ENCODE measurements at places on chromosomes 7 and 10. TPM values are rescaled to one million over a fixed set of nuclear protein-coding genes. Genes with fewer than 3 reads are reported as not detected.

The EBF3 gene
- not detected for total RNA-seq

The OPN4 gene
- total RNA-seq = not detected

The PON1 gene
- total RNA-seq = not detected

The ATRNL1 gene
- 0.17 TPM for total RNA-seq

The BMS1 gene
- total RNA-seq = 25.5 TPM

The BZW2 gene
- 84.2 TPM for total RNA-seq

The PTPN20 gene
- total RNA-seq = 1.5 TPM

The MAGI2 gene
- total RNA-seq = 0.17 TPM

The TRRAP gene
- 44.3 TPM for total RNA-seq

The POMZP3 gene
- 29.3 TPM for total RNA-seq

The IFRD1 gene
- 49.7 TPM for total RNA-seq

The HECW1 gene
- total RNA-seq = not detected

The CAV1 gene
- total RNA-seq = 0.19 TPM

DNA sequence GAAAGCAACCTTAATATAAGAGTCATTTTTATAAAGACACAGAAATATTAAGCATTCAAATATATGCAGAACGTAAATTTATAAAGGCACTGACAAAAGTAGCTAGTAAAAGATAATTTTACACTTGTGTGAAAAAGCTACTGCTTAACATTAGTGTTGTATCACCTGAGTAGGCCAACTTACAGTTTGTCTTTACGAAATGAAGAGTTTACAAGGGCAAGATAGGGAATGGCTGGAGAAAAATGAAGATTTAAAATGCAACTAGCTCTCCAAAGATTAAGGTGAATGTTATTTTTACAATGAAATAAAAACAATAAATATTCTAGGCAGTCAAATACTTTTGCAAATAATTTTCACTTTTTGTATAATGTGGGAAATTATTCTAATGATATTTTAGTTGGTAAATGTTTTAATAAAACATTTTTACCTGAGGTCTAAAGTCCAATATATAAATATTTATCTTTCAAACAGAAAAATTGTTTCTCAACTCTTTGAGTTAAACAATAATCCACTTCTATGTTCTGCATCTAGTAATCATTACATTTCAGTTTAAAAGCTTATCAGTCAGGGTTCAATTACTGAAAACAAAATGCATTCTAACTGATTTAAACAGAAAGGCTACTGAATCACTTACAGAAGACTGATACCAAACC lies 382.6 kb downstream of the IPMK start:
- H3K27me3 ChIP-seq = no peaks in the 10 kb centered on the region
- no peak overlapping the region for H3K4me3 ChIP-seq
- H3K27ac ChIP-seq = no peak overlapping the region
- no peaks in the 10 kb centered on the region for H3K4me1 ChIP-seq
- no peaks in the 10 kb centered on the region for H3K36me3 ChIP-seq

GRCh38 chr7:30389791-30390190 lies 88.8 kb downstream of the NOD1 start:
- no peaks in the 10 kb centered on the region for H3K4me1 ChIP-seq
- no peak overlapping the region for H3K27ac ChIP-seq
- no peak for DNase-seq
- no peak overlapping the region for H3K4me3 ChIP-seq

- peaks cover 8% of the 10 kb centered on the region for H3K27me3 ChIP-seq
- DNase-seq = no peak
- H3K27ac ChIP-seq = no peak overlapping the region
- no peaks in the 10 kb centered on the region for H3K36me3 ChIP-seq
- no peak overlapping the region for H3K4me3 ChIP-seq
These were observed 195.1 kb downstream of the HECW1 start for GRCh38 chr7:43307522-43307921.

GRCh38 chr10:51436805-51437204 lies 262.6 kb downstream of the CSTF2T start:
- H3K36me3 ChIP-seq = no peaks in the 10 kb centered on the region
- H3K4me1 ChIP-seq = no peaks in the 10 kb centered on the region
- no peak overlapping the region for H3K27ac ChIP-seq
- H3K27me3 ChIP-seq = no peaks in the 10 kb centered on the region
- no peak overlapping the region for H3K4me3 ChIP-seq
- no peak for DNase-seq

GRCh38 chr7:40439686-40440085 lies 304.9 kb downstream of the SUGCT start:
- DNase-seq = no peak
- H3K4me3 ChIP-seq = no peak overlapping the region
- no peak overlapping the region for H3K27ac ChIP-seq
- H3K36me3 ChIP-seq = no peaks in the 10 kb centered on the region

DNA sequence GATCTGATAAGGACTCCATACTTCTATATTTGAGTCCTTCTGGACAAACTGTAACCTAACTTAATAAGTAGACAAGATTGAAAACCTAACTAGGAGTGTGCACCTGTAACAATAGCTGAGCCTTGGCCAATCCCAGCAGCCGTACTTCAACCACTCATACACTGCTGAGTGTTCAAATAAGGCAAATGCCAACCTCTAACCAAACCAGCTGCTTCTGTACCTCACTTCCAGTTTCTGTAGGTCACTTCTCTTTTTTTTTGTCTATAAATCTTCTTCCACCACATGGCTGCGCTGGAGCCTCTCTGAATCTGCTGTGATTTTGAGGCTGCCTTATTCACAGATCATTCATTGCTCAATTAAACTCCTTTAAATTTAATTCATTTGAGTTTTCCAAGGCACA lies 753.2 kb downstream of the DNAJB9 start:
- no peak overlapping the region for H3K4me3 ChIP-seq
- no peaks in the 10 kb centered on the region for H3K27me3 ChIP-seq
- no peaks in the 10 kb centered on the region for H3K4me1 ChIP-seq
- no peak for DNase-seq
- H3K27ac ChIP-seq = no peak overlapping the region
- H3K36me3 ChIP-seq = no peaks in the 10 kb centered on the region

GRCh38 chr7:90192876-90193750 lies 18.4 kb upstream of the STEAP2 start:
- no peaks in the 10 kb centered on the region for H3K27me3 ChIP-seq
- no peak overlapping the region for H3K27ac ChIP-seq
- H3K4me1 ChIP-seq = no peaks in the 10 kb centered on the region
- no peak overlapping the region for H3K4me3 ChIP-seq
- no peak for DNase-seq

DNA sequence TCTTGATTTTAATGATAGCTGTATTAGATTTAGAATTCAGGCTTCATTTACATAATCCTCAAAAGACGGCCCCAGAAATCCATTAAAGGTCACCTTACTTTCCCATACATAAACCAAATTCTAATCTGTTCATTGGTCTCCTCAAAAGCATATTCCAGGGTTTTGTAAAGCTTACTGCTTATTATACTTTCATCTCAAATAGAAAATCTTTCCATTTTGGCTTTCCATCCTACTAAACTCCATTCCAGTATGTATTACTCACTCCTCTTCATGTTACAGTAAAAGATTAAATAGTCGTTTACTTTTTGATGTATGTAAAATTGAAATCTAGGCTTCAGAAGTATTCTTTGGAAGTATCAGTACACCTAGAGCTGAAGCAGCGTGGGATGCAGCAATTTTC lies 143.5 kb upstream of the LRRN3 start:
- no peak overlapping the region for H3K4me3 ChIP-seq
- H3K27me3 ChIP-seq = no peaks in the 10 kb centered on the region
- H3K27ac ChIP-seq = no peak overlapping the region
- H3K4me1 ChIP-seq = no peaks in the 10 kb centered on the region
- H3K36me3 ChIP-seq = no peaks in the 10 kb centered on the region

DNA sequence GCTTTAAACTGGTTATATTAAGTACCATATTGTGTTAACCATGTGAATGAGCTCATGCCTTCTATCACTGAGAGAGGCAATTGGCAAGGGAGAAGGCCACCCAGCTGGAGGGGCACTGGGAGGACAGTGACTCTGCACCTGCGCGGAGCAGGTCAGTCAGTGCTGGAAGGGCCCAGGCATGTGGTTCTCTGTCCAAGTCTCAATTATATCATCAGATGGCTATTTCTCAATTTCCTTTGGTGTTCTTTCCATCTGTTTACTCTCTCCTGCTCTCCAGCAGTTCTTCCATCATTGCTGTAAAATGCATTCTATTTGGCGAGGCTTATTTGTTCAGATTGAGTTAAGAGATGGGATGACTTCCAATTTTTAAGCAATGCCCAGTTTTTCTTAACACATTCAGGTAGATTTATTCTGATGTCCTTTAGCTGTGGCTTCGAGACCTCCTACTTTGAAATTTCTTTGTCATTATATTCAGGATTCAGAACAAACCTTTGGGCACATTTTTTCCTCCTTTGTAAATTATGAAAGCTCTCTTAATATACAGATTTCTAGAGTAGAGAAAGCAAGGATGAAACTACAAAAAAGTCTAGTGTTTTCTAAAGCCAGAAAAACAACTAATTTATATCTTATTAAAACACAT lies 159.3 kb downstream of the BMPER start:
- H3K27me3 ChIP-seq = no peaks in the 10 kb centered on the region
- H3K4me3 ChIP-seq = no peak overlapping the region
- no peak overlapping the region for H3K27ac ChIP-seq
- no peak for DNase-seq
- no peaks in the 10 kb centered on the region for H3K4me1 ChIP-seq

DNA sequence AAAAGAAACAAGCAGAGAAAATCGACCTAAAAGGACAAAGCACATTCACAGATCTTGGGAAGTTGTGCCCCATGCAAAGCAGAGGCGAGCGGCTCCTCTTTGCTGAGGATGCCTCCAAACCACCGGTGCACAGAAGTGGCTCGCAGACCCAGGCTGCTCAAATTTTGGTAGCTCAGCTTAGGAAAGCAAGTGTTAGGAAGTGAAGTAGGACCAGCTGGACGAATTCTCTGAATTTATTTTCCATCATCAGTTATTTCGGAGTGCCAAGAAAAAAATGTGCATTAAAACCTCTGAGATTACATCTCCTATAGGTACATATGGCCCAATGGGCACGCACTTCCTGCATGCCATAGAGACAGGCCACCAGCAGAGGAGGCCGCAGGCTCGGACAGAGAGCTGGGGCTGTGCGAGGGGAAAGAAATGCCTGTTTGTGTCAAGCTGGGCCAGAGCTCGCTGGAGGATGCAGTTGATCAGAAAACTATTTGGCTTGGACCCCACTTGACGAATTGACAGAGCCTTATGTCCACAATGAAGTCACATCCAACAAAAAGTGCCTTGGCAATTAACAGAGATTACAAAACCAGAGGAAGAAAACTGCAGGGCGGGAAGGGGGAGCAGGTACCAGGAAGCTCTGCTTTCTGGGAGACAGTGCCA lies 122.3 kb upstream of the LYZL2 start:
- peaks cover 3% of the 10 kb centered on the region for H3K27me3 ChIP-seq
- DNase-seq = peak; percentile 77

- H3K4me1 ChIP-seq = no peaks in the 10 kb centered on the region
- peaks cover 14% of the 10 kb centered on the region for H3K27me3 ChIP-seq
- no peaks in the 10 kb centered on the region for H3K36me3 ChIP-seq
- no peak within 1 kb of the TSS for H3K27ac ChIP-seq
- no peak within 1 kb of the TSS for H3K4me3 ChIP-seq
These were observed at the start of gene TUBAL3 for GRCh38 chr10:5404208-5405041. Gene TUBAL3 (minus strand): TSS chr10:5404828. CDS start chr10:5404792, 36 bp downstream.

GRCh38 chr10:32190890-32191491 lies 134.8 kb upstream of the KIF5B start:
- no peaks in the 10 kb centered on the region for H3K4me1 ChIP-seq
- H3K4me3 ChIP-seq = no peak overlapping the region
- DNase-seq = no peak

DNA sequence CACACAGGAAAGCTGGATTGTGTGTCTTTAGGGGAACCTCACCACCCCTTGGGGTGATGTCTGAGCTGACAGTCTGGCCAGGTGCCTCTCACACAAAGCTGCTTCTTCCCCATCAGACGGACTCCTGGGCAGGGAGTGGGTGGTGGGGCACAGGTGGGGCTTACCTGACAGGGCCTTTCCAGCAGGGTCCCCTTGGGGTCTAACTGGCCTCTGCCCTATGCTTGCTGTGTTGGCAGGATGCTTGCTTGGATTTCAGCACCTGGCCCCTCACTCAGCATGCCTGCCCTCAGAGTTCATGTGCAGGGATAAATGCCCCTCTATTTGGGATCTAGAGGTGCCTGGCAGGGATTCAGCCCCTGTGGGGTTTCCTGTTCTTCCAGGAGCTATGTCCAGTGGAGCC lies 496.9 kb upstream of the ZMIZ1 start:
- H3K4me3 ChIP-seq = no peak overlapping the region
- H3K4me1 ChIP-seq = no peaks in the 10 kb centered on the region
- no peak for DNase-seq
- no peak overlapping the region for H3K27ac ChIP-seq
- H3K36me3 ChIP-seq = no peaks in the 10 kb centered on the region

- DNase-seq = no peak
- H3K27me3 ChIP-seq = no peaks in the 10 kb centered on the region
- H3K4me3 ChIP-seq = no peak overlapping the region
- no peaks in the 10 kb centered on the region for H3K4me1 ChIP-seq
- no peak overlapping the region for H3K27ac ChIP-seq
- H3K36me3 ChIP-seq = no peaks in the 10 kb centered on the region
These were observed 24.0 kb downstream of the GRM3 start for GRCh38 chr7:86667732-86668131.

- H3K4me1 ChIP-seq = no peaks in the 10 kb centered on the region
- peaks cover 19% of the 10 kb centered on the region for H3K27me3 ChIP-seq
- no peak for DNase-seq
- H3K36me3 ChIP-seq = no peaks in the 10 kb centered on the region
- H3K4me3 ChIP-seq = no peak overlapping the region
These were observed 4.9 kb upstream of the FOXL3 start for GRCh38 chr7:284762-285722.

DNA sequence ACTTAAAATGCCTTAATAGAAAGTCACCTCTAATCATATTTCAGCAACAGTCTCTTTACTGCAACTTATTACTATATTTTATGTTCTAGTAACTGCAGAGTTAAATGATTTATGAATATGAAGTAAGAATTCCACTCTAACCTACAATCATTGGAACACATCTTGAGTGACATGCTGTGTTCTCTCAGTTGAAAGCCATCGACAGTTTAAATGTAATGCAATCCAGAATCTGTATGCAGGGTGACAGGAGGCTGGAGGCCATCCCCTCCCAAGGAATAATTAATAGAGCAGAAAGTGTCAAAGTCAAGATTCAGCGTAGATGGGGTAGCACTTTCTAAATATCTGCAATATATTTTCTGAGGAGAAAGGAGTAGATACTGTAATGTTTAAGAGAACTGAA lies 590.3 kb upstream of the SORCS1 start:
- no peaks in the 10 kb centered on the region for H3K27me3 ChIP-seq
- no peak for DNase-seq
- no peaks in the 10 kb centered on the region for H3K4me1 ChIP-seq
- no peak overlapping the region for H3K4me3 ChIP-seq

DNA sequence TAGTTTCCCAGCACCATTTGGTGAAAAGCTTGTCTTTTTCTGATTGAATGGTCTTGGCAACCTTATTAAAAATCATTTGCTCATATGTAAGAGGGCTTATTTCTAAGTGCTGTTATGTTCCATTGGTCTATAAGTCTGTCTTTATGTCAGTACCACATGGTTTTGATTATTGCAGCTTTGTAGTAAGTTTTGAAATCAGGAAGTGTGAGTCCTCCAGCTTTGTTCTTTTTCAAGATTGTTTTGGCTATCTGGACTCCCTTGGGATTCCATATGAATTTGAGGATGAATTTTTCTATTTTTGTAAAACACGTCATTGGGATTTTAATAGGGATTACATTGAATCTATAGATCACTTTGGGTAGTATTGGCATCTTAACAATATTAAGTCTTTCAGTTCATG lies 5.4 kb downstream of the KIF11 start:
- peaks cover 41% of the 10 kb centered on the region for H3K4me1 ChIP-seq
- no peaks in the 10 kb centered on the region for H3K27me3 ChIP-seq
- H3K36me3 ChIP-seq = peaks cover 11% of the 10 kb centered on the region
- no peak overlapping the region for H3K27ac ChIP-seq

Measured in activated CD4-positive, alpha-beta memory T cell treated with anti-CD3 and anti-CD28 coated beads for 36 hours (primary cell).